ENCODE measurements at places on chromosomes 5 and 9.

GRCh38 chr5:2353871-2354440 is 397.5 kb downstream of the IRX2 start:
- no peak for DNase-seq

DNA sequence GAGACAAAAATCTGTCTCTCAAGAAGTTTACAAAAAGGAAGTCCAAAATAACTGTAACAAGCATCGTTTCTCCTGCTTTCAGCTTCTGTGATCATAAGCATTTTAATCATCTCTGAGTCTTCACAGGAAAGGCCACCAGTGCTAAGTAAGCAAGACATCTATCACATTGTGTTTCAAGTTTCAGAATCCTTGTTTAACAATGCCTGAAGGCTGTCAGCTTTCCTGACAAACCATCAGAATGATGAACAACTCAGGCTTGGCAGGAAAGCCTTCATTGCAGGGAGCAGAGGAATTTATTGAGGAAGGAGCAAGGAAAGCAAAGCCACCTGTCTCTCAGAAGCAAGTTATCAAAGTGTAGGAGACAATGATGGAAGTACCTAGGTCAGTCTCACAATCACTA is 143.5 kb upstream of the DAPK1 start:
- no peak for DNase-seq

GRCh38 chr5:72453246-72453775 is 53.9 kb downstream of the ZNF366 start:
- no peak for DNase-seq

- DNase-seq, result no peak
Measured at GRCh38 chr5:141850244-141850768, 27.9 kb downstream of the PCDH1 start.

DNA sequence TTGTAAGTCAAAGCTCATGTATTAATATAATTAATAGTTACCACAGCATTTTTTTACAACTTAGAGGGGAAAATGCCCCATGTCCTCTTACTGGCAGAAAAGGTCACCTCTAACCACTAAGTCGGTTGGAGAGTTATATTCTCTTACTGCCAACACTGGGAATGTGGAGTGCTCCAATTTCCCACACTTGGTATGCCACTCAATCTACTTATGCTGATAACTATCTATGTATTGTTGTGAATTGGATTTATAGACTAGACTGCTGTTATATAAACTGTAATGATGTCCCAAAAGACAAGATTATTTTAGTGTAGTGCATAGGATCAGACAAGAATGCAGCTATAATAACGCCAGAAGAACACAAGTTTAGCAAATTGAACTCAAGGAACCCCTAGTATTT is 2385.2 kb upstream of the C9orf72 start:
- no peak for DNase-seq

DNA sequence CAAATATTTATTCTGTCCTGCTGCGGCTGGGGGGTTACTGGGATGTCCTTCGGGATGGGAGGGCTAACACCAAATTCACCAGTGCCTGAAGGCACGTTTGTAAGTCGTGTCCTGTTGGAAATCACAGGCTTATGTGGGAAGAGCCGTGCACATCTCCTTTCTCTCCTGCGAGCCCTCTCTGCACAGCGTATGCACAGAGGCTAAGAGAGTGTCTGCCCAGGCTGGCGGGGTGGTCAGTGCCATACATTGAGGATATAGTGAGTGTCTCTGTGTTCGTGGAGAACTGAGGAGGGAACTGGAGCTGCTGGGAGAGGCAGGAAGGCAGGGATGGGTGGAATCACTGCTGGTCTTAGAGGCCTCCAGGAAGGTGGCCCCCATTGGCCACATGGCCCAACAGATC is 110.1 kb downstream of the WNK2 start:
- no peak for DNase-seq
